ENCODE measurements at places on chromosomes 6 and 20.

DNA sequence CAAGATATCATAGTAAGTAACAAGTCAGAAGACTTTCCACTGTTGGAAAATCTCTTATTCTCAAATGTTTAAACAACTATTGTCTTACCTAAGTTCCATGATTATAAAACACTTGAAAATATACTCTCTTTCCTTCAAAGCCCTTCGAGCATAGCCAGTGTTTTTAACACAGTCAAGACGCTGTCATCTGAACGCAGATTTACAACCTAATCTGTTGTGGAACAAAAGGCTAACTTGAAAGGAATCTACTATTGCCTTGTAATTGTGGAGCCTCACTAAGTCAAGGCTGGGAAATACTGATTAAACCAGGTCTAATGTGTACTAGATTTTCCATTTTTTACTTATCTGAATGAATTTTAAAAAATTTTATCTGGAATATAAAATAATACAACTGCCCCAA lies 205.8 kb downstream of the TRDN start:
- no peak for DNase-seq

GRCh38 chr6:39553860-39554802 lies 171.1 kb downstream of the KIF6 start:
- DNase-seq, result no peak

- no peak for DNase-seq
Measured at GRCh38 chr6:107491760-107492660, 2.1 kb downstream of the SOBP start.

DNA sequence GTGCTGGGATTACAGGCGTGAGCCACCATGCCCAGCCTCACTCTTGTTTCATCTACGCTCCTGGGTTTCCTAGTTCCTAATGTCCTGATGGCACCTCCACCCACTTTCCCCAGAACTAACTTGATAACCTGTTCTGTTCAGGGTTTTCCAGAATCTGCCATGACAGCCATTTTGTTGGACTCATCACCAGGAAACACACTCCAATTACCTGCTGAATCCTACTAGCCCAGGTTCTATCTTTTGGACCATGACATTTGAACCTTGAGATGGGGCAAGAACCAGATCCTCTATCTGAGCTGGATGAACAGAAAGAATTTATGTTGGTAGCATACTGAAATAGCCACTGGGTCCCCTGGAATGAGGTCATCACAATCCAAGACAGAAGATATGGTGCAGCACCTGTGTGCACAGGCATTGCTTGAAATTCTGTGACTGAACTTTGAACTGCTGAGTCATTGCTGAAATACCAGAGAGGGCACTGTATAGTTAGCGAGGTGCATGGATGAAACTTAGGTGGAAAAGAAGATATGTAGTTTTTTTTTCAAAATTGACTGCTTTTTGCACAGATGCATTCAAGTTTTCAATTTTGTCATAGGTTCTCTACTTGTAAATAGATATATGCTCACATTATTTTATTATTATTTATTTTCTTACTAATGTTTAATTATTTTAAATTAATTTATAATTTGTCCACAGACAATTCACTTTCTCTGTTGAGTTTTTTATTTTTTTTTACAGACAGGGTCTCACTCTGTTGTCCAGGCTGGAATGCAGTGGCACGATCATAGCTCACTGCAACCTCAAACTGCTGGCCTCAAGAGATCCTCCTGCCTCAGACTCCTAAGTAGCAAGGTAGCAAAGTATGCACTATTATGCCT lies 42.8 kb upstream of the TASP1 start:
- DNase-seq, result no peak

GRCh38 chr6:101760843-101761621 lies 367.5 kb downstream of the GRIK2 start:
- DNase-seq, result no peak

- DNase-seq, result no peak
Measured at GRCh38 chr6:31657406-31658157, 1.9 kb downstream of the APOM start.

- no peak for DNase-seq
Measured at GRCh38 chr6:36111526-36111925, 18.8 kb upstream of the MAPK13 start.

- DNase-seq, result no peak
Measured at GRCh38 chr20:36631646-36632045, 14.3 kb downstream of the SLA2 start.

DNA sequence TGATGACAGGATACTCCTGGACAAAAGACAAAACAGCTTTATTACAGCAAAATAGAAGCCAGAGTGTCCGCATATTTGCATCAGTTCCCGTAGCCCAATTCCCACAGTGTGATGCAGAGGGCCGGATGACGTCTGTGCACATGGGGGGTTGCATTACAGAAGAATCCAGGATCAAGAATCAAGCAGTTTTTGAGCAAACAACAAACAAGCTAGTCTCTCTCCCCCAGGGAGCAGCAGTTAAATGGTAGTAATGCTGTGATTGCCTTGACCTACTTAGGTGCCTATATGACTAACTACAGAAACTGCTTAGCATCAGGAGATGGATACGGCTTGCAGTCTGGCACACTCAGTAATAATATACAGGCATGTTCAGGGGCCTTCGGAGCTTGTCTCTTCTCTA lies 3.2 kb upstream of the SDHAF4 start:
- DNase-seq, result no peak

GRCh38 chr6:104325341-104326172 lies 534.2 kb downstream of the HACE1 start:
- peak; percentile 8 for DNase-seq

- no peak for DNase-seq
Measured at GRCh38 chr6:82145926-82146452, 101.6 kb downstream of the IBTK start.

DNA sequence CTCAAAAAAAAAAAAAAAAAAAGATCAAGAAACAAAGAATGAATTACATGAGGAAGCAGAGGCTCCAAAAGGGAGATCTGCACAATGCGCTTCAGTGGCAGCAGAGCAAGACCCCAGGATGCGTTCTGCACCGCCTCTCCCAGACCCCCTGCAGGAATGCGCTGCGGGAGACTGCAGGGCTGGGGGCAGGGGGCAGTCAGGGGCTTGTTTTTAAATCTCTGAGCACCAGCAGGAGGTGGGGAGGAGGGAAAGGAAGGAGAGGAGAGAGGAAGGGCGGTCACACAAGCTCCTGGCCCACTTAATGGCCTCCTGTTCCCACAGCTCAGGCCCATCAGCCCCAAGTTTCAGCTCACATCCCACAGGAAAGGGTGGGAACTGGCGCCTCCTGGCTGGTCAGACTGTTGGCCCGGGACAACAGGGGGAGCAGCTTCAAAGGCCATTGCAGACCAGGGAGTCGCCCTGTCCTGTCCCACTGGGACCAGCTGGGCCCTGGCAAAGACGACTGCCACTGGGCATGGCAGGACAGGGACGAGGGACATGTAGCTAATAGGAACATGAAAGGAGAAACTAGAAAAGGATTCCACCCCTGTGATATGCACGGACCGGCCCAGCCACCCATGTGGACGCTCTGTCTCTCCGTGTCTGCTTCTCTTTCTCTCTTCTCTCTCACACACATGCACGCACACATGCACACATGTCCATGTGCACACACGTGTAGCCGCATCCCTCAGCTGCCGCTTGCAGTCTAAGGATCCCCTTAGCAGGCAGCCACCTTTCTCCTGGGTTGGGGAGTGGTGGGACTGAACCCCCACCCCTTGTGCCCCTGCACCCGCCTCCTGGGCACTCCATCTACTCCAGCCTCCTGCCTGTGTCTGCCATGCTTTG lies 34.7 kb downstream of the TFEB start:
- no peak for DNase-seq

- no peak for DNase-seq
Measured at GRCh38 chr6:170475118-170475517, 78.0 kb downstream of the PSMB1 start.

- no peak for DNase-seq
Measured at GRCh38 chr20:51688600-51689244, 79.5 kb downstream of the ATP9A start.

DNA sequence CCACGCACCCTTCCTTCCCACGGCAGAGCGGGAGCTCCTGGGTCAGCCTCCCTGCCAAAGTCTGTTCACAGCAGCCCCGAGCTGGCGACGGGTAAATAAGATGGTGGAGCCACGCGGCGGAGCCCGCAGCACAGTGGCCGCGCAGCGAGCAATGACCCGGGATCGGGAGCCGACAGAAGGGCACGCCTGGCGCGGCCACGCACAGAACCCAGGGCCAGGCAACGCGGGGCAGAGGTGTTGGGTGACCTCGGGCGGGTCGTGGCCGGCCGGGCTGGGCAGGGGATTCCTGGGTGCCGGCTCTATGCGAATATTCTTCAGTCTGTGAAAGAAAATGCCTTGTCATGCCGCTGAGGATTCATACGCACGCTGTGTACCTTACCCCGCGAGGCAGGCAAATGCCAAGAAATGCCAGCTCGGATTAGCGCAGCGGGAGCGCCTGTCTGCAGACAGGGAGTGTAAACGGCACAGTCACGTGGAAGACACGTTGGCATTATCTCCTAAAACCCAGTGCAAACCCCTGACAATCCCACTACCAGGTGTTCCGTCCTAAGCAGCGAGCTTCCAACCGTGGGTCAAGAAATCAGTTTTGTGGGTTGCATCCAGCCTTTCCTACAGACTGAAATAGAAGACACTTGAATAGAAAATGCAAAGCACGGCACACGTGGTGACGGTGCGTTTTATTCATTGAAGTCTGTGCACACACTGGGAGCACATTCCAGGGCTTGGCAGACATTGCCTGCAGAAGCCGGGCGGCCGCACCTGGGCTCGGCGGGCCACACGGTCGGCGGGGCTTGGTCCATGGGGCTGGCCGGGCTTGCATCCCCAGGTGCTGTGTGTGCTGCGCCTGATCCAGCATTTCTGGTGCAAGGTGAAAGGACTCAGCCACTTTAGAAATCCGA lies 18.3 kb downstream of the CHRNA4 start:
- no peak for DNase-seq

GRCh38 chr6:137013738-137014602 lies 30.8 kb downstream of the IL20RA start:
- DNase-seq, result no peak

DNA sequence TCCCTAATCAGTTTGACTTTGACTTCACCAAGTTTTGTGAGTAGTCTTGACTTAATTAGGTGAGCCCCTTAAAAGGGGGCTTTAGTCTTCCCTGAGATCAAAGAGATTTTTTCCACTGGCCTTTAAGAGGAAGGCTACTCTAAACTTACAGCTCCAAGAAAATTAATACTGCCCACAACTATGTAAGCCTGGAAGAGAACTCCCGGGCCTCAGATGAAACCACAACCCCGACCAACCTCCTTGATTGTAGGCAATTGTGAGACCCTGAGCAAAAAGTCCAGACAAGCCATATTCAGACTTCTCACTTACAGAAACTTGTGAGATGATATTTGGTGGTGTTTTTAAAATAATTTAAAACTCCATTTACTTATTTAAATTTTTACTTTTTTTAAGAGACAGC lies 18.1 kb downstream of the SNX3 start:
- DNase-seq, result no peak

DNA sequence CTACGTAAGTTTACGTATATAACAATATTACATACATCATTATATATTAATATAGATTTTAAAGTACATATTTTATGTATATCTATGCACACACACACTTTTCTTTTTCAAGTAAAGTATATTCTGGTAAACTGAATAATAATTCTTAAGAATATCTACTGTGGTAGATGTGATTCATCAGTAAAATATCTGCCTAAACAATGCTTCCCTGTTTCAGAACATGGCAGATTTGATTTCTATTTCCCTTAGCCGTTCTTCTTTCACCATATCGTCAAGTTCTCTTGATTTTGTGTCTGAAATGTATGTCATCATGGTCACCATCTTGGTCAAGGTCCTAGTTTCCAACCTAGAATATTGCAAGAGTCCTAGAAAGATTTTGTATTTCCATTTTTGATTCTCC lies 195.6 kb downstream of the HDGFL1 start:
- DNase-seq, result no peak

DNA sequence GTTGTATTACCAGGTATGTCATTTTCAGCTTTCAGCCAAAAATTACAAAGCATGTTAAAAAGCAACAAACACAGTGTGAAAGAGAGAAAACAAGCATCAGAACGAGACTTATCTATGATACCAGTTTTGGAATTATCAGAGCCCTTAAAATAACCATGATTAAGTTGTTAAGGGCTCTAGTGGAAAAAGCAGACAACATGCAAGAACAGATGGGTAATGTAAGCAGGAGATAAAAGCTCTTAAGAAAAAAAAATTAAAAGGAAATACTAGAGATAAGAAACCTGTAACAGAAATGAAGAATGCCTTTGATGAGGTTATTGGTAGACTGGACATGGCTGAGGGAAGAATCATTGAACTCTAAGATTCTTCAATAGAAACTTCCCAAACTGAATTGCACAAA lies 127.5 kb upstream of the SCGN start:
- DNase-seq, result no peak

- peak; percentile 8 for DNase-seq
Measured at GRCh38 chr6:408599-409102, 17.1 kb downstream of the IRF4 start.

Data from SW 1271 (cell line).